GM06990 (cell line): ENCODE measurements at places on chromosomes 4 and X.

DNA sequence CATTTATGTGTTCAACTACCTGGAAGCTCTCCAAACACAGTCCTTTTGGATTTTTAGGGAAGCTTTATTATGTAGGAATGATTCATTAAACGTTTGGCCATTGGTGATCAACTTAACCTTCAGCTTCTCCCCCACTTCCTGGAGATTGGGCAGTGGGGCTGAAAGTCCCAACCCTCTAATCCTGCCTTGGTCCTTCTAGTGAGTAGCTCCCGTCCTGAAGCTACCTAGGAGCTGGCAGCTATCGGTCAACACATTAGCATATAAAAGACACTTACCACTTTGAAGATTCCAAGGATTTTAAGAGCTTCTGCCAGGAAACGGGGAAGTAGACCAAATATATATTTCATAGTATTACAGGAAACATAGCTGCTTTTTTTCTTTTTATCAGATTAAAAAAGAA is 69.7 kb downstream of the MCUB start:
- DNase-seq: no peak

DNA sequence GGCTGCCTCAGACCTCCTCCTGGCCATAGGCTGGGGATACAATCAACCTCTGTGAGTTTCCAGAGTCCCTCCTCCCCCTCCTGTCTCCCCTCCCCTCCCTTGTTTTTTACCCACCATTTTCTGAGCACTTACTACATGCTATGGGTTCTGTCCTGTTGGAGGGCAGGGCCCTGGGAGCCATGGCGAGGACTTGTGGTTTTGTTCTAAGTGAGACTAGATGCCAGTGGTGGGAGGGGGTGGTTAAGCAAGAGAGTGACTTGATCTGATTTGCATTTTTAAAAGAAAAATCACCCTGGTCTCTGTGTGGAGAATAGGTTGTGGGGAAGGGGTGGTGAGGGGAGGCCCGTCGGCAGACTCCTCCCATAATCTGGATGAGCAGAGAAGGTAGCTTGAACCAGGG is 39.5 kb downstream of the EFNB1 start:
- DNase-seq: no peak

GRCh38 chr4:37827030-37827685 is 672 bp downstream of the PGM2 start:
- DNase-seq: no peak

- DNase-seq: no peak
Measured at GRCh38 chrX:136574548-136574947, 42.5 kb downstream of the VGLL1 start.

- DNase-seq: no peak
Measured at GRCh38 chrX:115259238-115259875, 25.5 kb upstream of the LRCH2 start.

GRCh38 chr4:89739311-89739988 is 97.5 kb downstream of the SNCA start:
- DNase-seq: no peak
